ENCODE measurements at places on chromosomes 3 and 15.
A peak's percentile ranks its signal among the peaks of the same experiment; 100 is the strongest.

DNA sequence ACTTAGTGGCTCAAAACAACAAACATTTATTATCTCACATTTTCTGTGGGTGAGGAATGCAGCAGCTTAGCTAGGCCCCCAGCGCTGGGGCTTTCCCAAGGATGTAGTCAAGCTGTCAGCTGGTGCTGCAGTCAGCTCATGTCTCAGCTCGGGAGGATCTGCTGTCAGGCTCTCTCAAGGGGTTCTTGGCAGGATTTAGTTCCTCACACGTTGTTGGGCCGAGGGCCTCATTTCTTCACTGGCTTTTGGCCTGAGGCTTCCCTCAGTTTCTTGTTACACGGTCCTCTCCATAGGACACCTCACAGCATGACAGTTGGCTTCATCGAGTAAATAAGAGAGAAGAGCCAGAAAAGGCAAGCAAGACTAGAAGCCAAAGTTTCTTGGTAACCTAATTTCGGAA is 13.7 kb upstream of the U2SURP start:
- DNase-seq, result no peak

DNA sequence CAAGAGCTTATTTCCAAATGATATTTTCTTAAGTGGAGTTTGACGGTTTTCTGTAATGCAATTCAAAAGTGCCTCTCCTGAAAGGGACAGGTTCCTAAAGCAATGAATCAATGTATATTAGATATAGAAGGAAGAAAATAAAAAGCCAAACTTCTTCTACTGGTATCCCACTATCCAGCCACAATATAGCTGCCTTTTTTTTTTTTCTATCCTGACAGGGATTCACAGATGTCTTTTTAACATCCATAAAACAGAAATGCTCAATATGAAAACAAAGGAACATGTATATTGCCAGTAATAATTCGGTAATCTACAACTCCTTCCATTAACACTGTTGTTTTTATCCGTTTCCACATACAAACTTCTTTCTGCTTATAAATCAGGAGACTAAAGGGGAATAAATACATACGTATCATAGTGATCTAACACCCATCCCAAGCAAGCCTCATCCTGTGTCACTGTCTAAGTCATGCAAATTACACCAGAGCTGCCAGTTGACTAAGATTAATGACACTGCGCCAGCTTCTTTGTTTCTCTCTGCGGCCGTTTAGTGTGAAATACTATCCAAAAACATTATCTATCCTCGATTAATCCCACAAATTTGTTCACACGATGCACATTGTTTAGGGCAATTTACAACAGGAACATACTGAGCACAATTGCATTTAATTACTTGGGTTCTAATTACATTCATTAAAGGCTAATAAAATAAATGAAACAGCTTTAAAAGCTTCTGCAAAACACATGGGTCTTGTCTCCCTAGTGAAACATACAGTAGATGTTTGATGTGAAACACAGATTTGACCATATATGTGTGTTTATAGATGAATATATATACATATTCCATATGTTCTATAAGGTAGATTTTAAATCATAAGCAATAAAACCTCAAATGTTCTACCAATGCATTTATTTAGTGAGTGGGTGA is 51.9 kb upstream of the CDIN1 start:
- DNase-seq, result no peak

- DNase-seq, result peak; percentile 55
These were observed 19.2 kb upstream of the CORO2B start for GRCh38 chr15:68559345-68560310.

GRCh38 chr3:187678726-187679268 is 8.6 kb upstream of the SST start:
- DNase-seq, result no peak

GRCh38 chr3:141231952-141232823 is 563 bp downstream of the PXYLP1 start:
- DNase-seq, result no peak

GRCh38 chr3:122502139-122502538 is 12.6 kb downstream of the KPNA1 start:
- DNase-seq, result no peak

- no peak for DNase-seq
These were observed 573.0 kb downstream of the RBMS3 start for GRCh38 chr3:29853841-29854397.

- no peak for DNase-seq
These were observed 40.3 kb downstream of the FSTL1 start for GRCh38 chr3:120410541-120410940.

DNA sequence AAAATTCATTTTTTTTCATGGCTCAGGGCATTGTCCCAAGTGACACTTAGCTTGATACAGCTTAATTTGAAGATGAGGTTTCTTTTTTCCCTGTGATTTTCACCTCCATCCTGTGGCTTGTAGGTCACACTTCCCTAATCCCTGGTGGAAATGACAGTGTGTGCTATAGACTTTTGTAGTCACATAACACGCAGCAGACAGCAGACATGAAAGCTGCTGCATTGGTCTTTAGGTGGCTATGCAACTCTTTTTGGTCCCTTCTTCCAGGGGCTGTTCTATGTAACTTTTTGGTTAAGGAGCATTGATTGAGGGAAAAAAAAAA is 38.8 kb downstream of the TRAK1 start:
- DNase-seq, result no peak

GRCh38 chr15:100250176-100250800 is 91.5 kb downstream of the ADAMTS17 start:
- DNase-seq, result no peak

DNA sequence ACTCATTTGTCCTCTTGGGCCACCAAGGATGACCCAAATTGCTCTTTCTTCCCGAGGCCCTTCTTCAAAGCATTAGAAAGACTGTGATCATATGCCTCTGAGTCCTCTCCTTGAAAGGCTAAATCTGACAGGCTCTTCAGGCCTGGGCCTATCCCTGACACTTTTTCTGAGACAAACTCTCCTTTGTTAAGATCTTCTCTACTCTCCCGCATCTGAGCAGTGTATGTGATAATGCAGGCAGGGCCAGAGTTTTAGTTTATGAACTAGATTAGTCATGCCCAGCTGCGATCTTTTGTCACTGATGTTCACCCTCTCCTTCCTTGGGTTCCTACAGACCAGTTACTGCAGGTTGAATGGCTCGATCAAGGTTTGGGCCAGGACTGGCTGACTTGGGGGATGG is 39.2 kb downstream of the MASP1 start:
- DNase-seq, result no peak

DNA sequence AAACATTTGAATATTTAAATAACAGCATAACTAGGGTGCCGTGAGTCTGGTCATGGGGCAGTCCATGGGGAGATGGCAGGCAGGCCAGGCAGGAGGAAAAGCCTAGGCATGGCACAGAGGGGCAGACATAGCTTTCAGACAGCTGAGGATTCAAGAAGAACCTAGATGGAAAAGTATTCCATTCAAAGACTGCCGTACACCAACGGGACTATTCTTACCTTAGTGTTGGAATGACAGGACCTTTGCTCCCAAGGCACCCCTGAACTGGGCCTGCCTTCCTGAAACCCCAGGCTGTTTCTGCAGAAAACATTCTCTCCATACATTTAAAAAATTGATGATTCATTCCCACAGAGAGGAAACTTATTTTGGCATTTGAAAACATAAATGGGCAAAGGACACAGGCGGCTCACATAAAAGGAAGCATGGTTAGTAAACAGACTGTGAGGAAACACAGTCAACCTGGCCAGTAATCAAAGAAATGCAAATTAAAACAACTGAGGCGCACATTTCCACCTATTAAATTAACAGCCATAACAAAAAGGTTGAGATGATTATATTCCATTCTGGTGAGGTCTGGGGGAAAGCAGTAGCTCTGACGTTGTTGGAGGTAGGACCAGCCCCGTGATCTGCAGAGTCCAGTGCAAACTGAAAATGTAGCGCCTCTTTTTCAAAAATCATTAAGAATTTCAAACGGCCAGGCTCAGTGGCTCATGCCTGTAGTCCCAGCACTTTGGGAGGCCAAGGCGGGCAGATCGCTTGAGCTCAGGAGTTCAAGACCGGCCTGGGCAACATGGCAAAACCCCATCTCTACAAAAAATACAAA is 71.3 kb upstream of the SMAD3 start:
- no peak for DNase-seq

GRCh38 chr3:72426618-72427397 is 421.4 kb downstream of the SHQ1 start:
- no peak for DNase-seq

- no peak for DNase-seq
These were observed 484.4 kb upstream of the TPRG1 start for GRCh38 chr3:188687389-188687788.

DNA sequence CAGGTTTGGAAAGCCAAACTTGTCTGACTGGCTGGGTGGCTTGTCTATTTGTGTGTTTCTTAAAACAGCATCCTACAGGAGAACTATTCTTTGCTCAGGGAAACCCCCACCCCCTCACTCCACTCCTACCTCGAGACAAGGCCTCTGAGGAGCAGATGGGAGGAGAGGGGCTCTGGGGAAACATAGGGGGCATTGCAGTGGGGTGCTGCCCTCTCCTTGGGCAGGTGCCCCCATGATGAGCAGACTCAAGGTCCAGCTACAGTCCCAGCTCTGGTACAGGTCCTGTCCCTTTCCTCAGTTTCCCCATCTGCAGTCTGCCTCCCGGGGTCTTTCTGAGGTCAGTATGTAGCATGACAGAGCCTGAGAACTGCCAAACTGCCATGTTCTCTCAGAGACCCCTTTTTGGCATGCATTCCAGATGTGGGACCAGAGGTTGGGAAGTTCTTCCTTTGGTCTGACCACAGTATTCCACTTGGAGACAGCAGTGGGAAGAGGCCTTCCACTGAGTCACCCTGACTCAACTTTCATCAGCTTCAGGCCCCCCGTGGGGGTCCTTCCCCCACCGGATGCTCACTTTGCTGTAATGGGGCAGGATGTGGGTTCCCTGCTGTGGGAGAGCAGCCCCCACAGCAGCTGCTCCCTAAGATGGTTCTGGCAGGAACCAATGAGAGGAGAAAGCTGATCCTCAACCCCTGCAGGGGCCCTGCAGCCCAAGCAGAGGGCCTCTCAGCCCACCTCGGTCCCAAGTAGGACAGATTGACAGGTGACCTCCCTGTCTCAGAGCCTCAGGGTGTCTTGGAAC is 32.3 kb upstream of the CYP11A1 start:
- DNase-seq, result no peak

DNA sequence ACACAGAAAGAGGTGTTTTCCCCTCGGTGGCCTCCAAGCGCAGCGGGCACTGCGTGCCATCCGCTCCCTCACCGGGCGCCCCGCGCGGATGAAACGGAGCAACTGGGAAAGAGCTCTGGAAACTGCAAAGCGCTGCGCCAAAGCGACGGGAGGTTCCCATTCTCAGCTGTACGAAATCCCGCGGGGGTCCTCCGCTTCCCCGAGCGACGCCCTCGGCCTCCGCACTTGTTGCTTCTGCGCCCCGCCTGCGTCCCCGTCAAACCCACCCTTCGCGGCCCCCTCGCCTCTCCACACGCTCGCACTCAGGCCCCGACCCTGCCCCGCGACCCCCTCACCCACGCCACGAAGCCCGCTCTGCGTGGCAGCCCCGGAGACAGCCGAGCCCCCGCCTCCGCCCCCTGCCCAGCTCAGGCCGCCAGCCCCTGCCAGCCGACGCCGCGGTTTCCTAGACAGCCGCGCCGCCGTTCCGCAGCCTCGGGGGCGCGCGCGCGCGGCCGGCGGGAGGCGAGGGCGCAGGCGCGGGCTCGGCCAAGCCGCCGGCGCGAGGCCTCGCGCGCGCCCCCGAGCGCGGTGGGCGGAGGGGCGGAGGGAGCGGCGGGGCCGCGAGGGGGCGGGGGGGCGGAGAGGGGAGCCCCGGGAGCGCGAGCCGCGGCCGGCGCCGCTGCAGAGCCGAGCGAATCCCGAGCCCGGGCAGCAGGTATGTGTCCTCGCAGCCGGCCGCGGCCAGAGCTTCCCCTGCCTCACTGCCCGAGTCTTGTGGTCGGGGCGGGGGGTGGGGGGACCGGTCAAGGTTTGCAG is at the start of gene TMEM266:
TSS of gene TMEM266 (plus strand) at position 666 of the 798 bp plus-strand sequence. CDS start 74,279 bp downstream, outside the sequence.
- no peak for DNase-seq

GRCh38 chr15:70029297-70029701 is 68.4 kb downstream of the TLE3 start:
- no peak for DNase-seq

DNA sequence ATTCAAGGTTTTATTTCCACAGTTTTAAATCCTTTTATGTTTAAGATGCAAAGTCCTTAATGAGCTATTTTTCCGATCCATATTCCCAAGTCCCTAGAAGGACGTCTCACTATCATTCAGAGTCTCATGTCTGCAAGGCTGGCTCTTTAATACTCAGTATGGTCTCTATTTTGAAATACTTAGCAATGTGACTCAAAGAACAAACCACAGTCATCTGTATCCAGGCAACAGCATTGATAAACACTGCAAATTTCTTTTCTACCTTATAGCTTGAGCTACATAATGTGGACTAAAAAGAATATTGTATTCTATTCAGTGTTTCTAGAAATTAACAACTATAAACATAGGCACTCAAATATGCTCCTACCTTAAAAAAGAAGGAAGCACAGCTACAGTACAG is 588.3 kb upstream of the NAALADL2 start:
- DNase-seq, result no peak

DNA sequence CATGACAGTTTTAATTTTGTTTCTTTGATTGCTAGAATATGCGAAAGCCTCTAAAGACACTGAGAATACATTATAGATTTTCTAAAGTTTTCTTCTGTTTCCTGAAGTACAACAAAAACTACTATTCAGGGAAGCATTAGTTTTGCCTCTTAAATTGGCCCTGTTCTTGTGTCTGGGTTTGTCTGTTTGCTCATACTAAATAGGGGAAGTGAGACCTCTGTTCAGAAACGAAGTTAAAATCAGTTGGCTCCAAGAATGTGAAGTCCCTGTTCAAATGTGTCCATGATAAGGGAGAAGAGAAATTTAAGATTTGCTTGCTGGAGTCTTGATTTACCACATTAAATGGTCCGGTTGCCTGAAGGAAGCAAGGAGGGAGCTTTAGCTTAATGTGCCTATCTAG is 327.3 kb upstream of the GBE1 start:
- no peak for DNase-seq

- DNase-seq, result no peak
These were observed 4.9 kb upstream of the TMEM212 start for GRCh38 chr3:171838218-171838720.

- no peak for DNase-seq
These were observed 12.7 kb downstream of the KLF15 start for GRCh38 chr3:126344380-126345041.

DNA sequence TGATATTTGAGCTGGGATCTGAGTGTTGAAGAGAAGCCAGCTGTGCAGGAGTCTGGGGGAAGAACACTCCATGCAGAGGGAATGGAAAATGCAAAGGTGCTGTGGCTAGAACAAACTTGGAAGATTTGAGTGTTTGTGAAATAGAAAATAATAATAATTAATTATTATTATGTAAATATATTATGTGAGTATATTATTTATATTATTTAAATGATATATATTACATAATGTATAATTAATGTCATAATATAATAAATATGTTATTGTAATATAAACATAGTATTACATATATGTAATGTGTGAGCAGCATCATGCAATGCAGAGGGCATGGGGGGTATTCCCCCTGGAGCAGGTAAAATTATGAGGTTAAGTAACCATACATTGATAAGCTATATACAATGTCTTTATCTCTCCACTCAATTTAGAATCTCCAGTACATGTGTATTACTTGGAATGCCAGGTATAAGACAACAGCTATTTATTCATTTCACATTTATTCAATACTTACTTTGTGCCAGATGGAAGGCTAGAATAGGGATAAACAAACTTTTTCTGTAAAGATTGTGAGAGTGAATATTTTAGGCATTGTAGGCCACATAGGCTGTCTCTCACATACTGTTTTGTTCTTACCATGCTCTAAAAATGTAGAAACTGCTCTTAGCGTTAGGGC is 218.6 kb downstream of the MTHFS start:
- DNase-seq, result no peak

GRCh38 chr15:74519311-74519710 is 21.7 kb upstream of the ARID3B start:
- no peak for DNase-seq
